Activated T-cell treated with anti-CD3 and anti-CD28 coated beads, Interleukin-2, amount 50 U/mL, for 24 hours (primary cell): ENCODE measurements at places on chromosomes 4 and X.

- H3K4me1 ChIP-seq, result peaks cover 40% of the 10 kb centered on the region
- no peaks in the 10 kb centered on the region for H3K36me3 ChIP-seq
- no peak overlapping the region for H3K4me3 ChIP-seq
- no peak overlapping the region for H3K27ac ChIP-seq
- H3K27me3 ChIP-seq, result no peaks in the 10 kb centered on the region
Measured at GRCh38 chr4:10123227-10124101, 6.9 kb upstream of the WDR1 start.

DNA sequence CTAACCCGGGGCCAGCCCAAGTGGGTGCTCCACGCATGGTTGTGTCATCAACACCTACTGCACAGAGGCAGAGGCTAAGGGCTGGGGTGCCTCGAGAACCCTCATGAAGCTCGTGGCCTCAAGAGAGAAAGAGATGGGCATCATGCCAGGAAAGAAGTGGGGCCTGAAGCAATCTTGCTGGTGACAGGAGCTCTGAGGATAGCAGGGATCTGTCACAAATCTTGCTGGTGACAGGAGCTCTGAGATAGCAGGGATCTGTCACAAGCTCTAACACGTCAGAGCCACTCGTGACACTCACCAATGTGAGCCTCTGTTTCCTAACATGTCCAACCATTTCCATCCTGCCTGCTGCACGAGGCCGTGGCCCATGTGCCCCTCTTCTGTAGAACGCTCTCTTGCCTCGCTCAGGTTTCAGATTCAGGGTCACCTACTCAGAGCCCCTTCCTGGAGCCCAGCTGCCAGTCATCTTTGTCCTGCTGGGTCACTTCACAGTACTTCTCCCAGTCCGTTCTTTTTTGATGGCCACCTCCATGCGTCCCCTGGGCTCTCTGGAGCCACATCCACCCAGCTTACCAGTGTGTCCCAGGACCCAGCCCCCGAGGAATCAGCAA lies 21.1 kb downstream of the PNMA6E start:
- H3K36me3 ChIP-seq, result no peaks in the 10 kb centered on the region
- DNase-seq, result no peak
- H3K4me3 ChIP-seq, result no peak overlapping the region
- H3K27me3 ChIP-seq, result peaks cover 19% of the 10 kb centered on the region
- no peak overlapping the region for H3K27ac ChIP-seq
- no peaks in the 10 kb centered on the region for H3K4me1 ChIP-seq

GRCh38 chrX:51891821-51892551 lies 1.4 kb upstream of the MAGED1 start:
- no peak for DNase-seq
- H3K27ac ChIP-seq, result peak overlapping the region; percentile 1
- peaks cover 17% of the 10 kb centered on the region for H3K27me3 ChIP-seq
- H3K4me3 ChIP-seq, result no peak overlapping the region

- no peak overlapping the region for H3K27ac ChIP-seq
- no peaks in the 10 kb centered on the region for H3K4me1 ChIP-seq
- H3K36me3 ChIP-seq, result no peaks in the 10 kb centered on the region
- H3K27me3 ChIP-seq, result peaks cover 22% of the 10 kb centered on the region
- DNase-seq, result no peak
- H3K4me3 ChIP-seq, result no peak overlapping the region
Measured at GRCh38 chr4:1109333-1109732, 4.0 kb downstream of the RNF212 start.

DNA sequence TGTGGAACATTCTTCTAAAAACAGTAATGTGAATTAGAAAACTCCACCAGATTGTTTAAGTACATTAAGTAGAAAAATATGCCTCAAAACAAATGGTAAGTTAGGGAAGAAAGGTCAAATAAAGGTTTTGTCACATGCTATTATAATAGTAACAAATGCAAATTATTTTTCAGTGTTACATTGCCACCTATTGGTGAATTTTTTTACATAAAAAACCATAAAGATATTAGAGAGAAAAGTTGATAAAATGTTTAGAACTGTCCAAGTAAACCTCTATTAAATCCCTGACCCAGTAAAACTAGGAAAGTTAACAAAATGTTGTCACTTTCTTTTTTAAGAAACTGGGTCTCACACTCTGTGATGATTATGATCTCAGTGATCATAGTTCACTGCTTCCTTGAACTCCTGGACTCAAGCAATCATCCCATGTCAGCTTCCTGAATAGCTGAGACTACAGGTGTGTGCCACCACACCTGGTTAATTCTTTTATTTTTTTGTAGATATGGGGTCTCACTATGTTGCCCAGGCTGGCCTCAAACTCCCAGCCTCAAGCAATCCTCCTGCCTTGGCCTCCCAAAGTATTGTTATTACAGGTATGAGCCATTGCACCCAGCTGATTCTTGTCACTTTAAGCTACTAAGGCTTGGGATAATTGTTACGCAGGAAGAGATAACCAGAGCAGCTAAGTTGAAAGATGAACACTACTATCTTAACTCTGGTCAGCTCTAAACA lies 157.6 kb downstream of the ATRX start:
- H3K36me3 ChIP-seq, result peaks cover 49% of the 10 kb centered on the region
- H3K27ac ChIP-seq, result no peak overlapping the region
- no peak for DNase-seq
- H3K27me3 ChIP-seq, result peaks cover 4% of the 10 kb centered on the region
- peaks cover 10% of the 10 kb centered on the region for H3K4me1 ChIP-seq

- H3K27ac ChIP-seq, result peak overlapping the region; percentile 98
- no peaks in the 10 kb centered on the region for H3K27me3 ChIP-seq
- H3K4me1 ChIP-seq, result peaks cover 59% of the 10 kb centered on the region
- no peak for DNase-seq
- peak overlapping the region; percentile 100 for H3K4me3 ChIP-seq
Measured at GRCh38 chr4:82430964-82431745, 765 bp downstream of the ENOPH1 start.

- peaks cover 24% of the 10 kb centered on the region for H3K4me1 ChIP-seq
- no peak overlapping the region for H3K4me3 ChIP-seq
- peaks cover 22% of the 10 kb centered on the region for H3K27me3 ChIP-seq
- peaks cover 24% of the 10 kb centered on the region for H3K36me3 ChIP-seq
- H3K27ac ChIP-seq, result no peak overlapping the region
Measured at GRCh38 chr4:25310066-25310802, 2.3 kb upstream of the ZCCHC4 start.
